ENCODE measurements at places on chromosomes 3 and 15.

GRCh38 chr3:48058091-48058490 is 41.9 kb upstream of the MAP4 start:
- DNase-seq = no peak

DNA sequence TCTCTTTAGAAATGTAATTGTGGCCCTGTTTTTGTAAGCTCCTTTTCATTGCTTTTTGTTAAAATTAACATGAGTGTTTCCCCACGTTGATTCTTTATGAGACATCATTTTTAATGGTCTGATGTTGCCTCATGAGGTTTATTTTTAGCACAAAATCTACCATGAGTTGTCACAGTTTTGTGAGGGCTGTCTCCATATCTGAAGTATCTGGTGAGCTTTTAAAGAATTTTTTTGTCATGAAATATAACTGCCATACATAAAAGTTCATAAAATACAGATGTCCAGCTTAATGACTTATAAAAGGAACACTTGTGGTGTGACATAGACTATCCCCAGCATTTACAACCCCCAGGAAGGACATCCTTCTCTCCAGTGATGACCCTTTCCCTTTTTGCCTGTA is 34.3 kb upstream of the CEMIP start:
- DNase-seq = no peak

- no peak for DNase-seq
Observed at GRCh38 chr15:62416526-62416925, 251.4 kb upstream of the C2CD4B start.

DNA sequence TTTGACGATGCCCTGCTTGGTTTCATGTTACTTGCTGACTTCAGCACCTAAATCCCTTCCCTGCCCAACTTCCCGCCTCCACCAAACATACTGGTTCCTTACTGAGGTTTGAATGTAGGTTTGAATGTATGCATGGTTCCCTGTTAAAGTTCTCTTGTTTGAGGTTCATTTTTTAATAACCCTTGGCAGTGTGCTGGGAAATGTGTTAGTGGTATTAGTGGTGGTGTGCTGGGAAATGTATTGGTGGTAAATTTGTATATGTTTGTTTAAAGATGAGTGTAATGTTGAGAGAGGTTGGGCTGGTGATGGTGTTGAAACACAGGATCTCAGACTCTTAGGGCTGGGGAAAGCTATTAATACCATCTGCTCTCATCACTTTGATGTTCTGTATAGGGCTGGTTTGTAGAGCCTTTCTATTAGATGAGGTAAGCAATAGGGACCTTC is 392.7 kb downstream of the PTPRG start:
- no peak for DNase-seq

DNA sequence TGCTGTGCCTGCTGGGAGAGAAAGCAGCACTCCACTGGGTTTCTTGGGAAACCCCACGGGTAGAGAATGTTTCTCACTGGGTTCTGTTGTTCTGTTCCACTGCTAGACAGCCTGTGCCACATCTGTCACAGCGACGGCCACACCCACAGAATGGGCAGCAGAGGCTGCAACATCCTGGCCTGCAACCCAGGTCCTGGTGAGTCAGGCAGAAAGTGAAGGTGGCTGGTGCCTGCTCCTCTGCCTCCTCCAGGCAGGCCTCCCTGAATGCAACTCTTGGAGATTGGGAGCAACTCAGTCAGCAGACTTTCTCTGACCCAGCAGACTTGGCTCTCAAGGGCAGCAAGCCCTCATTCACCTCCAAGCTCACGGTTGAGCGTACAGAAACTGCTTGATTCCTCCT is 13.0 kb downstream of the C3orf18 start:
- no peak for DNase-seq

GRCh38 chr3:196181127-196181546 is 30.1 kb downstream of the ZDHHC19 start:
- DNase-seq = no peak

DNA sequence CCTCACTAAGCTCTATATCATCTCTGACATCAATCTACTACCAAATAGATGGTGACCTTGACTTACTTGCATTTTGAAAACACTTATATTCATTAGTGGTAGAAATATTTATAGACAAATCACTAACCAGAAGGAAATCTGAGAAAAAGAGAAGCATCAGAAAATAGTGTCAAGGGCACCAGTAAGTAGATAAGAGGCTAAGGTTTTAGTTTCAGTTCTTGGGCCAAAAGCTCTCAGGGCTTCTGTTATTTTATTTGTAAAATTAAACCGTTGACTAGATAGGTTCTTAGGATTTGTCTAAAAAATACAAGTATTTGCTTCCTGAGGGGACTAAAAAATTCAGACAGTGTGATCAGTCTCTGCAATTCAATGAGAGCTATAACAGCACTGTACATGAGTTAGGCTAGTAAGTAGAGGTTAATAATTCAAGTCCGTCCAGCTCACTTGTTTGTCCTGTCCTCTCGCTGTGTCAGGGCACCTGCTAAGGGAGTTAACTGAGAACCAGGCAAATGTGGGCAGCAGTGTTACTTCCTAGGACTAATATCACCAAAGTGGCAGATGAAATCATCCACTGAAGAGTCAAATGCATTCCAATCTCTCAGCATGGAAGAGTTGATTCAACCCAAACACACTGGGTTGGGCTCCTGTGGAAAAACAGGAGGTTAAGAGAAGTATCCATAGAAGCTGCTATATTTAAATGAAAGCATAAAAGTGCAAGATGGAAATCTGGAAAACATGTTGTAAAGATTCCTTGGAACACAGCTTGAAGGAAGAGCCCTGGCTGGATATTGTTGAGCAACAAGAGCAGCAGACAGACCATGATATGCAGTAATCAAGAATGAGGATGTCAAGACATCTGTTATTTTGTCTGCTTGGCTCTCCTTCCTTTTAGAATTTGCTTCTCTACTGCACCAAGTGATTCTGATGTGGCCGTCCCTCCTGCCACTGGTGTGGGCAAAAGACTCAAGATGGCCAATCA is 134.9 kb upstream of the ZBTB20 start:
- DNase-seq = no peak

- no peak for DNase-seq
Observed at GRCh38 chr15:63226966-63227401, 37.6 kb downstream of the RAB8B start.

- no peak for DNase-seq
Observed at GRCh38 chr15:78855746-78856145, 16.9 kb upstream of the MORF4L1 start.

DNA sequence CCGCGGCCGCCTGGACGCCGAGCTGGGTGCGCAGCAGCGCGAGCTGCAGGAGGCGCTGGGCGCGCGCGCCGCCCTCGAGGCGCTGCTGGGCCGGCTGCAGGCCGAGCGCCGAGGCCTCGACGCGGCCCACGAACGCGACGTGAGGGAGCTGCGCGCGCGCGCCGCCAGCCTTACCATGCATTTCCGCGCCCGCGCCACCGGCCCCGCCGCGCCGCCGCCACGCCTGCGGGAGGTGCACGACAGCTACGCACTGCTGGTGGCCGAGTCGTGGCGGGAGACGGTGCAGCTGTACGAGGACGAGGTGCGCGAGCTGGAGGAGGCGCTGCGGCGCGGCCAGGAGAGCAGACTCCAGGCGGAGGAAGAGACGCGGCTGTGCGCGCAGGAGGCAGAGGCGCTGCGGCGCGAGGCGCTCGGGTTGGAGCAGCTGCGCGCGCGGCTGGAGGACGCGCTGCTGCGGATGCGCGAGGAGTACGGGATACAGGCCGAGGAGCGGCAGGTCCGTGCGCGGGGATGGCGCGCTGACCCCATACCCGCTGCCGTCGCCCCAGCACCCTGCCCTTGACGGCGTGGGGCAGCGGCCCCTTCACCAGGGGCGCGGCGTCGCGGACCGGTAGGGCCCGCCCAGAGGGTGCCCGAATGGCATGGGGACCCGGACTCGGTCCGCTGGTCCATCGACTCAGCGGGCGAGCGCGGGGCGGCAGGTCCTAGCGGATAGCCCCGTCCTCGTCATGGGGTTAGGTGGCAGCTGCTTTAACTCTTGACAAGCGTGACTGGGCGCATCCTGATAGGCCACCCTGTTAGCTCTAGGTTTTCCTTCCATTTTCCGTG is 848 bp downstream of the SYNM start:
- DNase-seq = no peak

DNA sequence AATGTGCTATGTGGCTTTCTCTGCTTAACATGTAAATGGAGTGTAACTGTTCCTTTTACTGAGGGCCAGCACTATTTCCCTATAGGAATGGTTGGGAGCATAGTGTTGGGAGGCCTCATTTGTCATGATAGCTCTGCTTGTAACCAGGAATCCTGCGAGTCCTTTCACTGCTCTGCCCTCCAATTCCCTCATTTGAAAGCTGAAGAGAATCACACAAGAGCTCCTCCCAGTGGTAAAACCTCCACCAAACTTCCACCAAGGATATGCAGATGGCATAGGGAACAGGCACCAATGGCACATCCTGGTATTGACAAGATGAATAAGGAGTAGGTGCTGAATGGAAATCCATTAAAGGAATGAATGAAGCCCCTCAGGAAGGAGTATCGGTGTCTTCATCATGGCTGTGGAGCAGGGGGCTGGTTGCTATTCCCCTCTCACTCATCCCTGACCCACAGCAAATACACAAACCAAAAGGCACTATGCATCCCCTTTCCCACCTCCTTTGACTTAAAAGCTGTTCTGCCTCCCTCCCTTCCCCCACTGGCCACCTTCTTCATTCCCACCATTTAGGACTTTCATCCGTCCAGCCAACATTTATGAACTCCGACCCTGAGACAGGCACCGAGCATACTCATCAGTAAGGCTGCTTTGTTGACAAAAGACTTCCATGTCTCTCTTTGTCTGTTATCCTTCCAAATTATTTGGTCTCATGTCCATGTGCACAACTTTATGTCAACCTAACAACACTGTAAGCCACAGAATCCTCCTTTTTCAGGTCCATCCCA is 560.8 kb downstream of the FOXP1 start:
- peak; percentile 50 for DNase-seq
